ENCODE measurements at places on chromosomes 5 and 9. TPM values are rescaled to one million over a fixed set of nuclear protein-coding genes. Genes with fewer than 3 reads are reported as not detected.

Gene NEUROG1
- not detected for total RNA-seq

- no peak for DNase-seq
Measured at GRCh38 chr5:172891716-172892421, 57.8 kb downstream of the ERGIC1 start.

DNA sequence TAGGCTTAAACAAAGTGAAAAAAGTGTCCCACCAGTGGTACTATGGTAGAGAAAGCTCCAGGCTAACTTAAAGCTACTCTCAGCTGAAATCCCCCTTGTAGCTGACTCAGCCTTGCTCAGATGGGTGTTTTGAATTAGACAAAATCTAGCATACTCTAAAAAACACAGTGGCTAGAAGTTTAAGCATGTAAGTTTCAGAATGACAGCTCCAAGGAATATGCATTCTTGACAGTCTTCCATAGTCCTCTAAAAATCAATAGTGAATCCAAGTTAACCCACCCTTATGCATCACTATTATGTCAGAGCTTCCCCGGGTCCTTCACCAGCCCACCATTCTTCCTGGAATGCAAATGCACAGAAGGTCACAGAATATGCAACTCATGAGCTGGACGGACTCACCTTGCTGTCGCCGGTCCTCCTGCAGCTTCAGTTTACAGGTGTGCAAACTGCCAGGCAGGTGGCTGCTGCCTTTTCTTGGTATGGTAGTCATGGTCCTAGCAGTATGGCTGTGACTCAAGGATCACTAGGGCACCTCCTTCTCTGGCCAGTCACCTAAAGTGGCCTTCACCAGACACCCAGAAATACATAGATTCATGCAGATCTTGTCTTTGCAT is 668 bp downstream of the RANBP3L start:
- no peak for DNase-seq

DNA sequence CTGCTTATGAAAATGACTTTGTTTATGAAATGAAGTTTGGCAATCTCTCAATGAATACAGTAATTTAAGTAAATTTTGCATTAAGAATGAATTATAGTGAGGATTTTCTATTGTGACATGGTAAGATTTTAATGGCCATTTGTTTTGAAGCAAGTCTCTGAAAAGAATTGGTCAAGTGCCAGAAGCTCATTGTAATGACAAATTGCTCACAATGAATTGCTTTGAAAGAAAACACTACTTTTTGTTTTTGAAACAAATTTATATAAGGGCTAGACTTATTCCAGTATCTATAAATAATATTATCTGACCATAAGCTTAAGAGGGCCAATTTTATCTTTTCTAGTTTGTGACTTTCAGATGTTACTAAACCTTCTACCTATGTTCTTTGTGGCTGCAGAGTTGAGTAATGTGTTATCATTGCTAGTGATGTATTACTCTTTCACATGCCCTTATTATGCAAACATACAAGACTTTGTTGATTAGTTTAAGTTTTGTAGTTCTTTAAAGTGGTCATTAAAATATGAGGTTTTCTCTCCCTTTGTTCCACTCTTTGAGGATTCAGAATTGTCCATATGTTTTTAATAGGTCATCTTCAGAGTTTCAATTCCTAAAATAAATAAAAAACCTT is 93.0 kb upstream of the ZNF608 start:
- peak; percentile 22 for DNase-seq

Gene ACOT12
- total RNA-seq, result not detected

All from epithelial cell of proximal tubule (primary cell).